ENCODE measurements at places on chromosomes 13 and 19.

- no peak for DNase-seq
Observed at GRCh38 chr13:105491345-105491744, 1044.1 kb downstream of the EFNB2 start.

DNA sequence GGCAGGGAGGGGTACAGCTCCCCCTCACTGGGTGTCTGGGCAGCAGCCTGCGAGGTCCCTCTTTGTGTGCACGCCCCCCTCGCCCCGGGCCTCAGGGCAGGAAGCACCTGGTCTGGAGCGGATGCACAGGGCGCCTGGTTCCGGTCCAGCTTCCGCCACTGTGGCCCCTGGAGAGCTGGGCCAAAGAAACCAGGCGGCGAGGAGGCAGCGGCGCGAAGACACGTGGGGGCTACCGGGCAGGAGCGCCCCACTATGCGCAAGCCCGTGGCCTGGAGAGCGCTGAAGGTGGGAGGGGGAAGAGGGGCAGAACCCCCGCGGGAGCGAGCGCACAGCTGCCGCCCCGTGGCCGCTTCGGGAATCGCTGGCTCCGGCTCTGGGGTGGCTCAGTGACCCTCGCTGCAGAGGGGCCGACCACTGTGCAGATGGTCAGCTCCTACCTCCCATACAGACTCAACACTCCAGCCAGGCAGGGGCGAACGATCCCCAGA lies 1.7 kb upstream of the LYL1 start:
- peak; percentile 64 for DNase-seq

DNA sequence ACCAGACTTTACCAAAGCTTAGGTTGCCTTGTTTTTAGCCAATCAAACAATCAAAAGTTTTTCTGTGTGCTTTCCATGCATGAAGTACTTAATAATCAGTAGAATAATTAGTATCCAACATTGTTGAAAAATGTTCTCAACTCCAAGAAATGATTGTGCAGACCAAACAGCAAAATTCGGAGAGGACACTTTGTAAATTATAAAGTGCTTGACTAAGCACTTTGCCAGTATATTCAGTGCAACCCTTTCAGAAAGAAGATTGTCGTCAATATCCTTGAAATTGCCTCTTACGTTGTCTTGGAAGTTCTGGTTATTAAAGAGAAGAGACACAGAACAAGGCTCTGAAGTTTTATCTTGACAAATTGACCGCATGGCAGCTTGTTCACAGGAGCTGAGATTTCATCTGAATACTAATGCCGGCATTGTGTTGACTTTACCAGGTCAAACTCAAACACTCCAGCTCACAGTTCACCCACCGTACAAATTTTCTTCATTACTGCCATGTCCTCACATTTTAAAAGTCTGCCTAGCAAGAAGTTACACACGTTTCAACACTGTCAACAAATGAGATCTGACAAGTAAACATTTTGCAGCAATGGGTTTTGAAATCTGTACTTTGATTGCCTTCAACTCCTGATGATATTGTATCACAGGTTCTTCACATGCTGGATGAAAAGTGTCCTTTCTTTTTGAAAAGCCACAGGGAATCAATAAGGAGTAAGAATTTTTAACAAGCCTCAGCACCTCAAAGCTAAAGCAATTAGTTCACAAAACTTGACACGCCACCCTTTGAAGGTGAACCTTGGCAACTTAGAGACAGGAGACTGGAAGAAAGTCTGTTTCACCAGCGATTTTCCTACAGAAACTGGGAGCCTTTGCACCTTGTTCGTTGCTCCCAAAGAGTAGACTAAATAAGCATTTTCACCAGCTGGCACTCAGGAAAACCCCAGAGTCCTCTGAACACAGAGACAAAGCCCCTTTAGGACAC lies 150.9 kb downstream of the RFC3 start:
- no peak for DNase-seq

DNA sequence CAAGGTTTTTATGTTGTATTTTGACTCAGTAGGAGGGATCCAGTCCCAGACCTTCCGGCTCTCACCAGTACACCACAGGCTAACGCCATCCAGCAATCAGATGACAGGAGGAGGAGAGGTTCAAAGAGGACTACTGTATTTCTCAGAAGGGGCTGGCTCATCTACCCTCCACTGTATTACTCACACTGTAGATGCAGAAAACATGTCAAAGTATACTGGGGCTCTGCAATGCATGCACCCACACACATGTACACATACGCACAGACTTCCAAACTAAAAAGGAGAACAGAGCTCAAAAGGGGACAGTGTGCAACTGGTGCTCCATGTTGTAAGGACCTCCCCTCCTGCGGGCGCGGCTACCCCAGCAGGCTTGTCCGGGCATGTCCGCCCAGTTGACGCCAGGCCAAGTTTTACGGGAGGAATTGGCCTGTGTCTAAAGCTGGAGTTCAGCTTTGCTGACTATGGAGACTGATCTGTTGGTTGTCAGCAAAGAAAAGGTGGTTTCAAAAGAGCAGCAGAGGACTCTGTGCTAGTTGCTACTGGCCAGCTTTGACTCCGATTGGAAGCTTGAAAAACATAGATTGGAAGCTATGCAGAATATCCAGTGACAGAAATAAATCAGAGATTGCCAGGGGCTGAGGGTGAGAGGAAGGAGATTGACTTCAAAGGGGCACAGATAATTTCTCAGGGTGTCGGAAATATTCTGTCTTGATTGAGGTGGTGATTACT lies 314.2 kb downstream of the DLEU7 start:
- DNase-seq, result no peak

DNA sequence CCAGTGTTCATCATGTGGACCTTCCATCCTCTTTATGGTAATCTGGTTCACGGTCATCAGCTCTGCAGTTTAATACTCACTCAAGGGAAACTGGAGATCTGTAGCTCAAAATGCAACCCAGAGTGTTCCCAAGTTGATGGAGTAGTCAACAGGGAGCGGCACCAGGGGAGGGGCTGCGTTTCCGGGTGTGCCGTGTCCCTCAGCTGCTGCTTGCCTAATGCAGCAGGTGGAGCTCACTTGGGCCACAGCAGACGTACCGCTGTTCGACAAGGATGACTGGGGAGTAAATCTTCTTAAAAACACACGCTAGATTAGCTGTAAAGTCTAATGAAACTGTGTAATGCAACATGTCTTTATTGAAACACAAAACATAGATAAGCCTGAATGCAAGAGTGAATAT lies 81.1 kb downstream of the TNFSF13B start:
- no peak for DNase-seq

DNA sequence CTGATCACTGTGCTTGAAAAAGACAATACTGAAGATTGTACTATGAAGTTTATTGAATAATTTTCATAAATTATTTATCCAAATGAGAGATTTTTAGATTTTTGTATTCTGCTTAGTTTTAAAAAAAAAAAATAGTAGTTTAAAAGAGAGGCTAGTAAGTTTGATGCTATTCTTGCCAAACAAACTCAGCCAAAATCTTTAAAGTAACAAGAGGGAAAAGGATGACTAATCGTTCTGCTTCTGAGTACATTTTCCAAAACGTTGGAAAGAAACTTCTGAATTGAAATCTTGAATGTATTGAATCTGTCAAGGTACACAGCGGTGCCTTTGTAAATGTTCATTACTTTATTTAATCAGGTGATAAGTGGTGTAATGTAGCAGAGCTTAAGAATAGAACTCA lies 34.4 kb downstream of the NUP58 start:
- DNase-seq, result no peak

GRCh38 chr13:60619461-60619860 lies 222.4 kb downstream of the TDRD3 start:
- DNase-seq, result no peak

DNA sequence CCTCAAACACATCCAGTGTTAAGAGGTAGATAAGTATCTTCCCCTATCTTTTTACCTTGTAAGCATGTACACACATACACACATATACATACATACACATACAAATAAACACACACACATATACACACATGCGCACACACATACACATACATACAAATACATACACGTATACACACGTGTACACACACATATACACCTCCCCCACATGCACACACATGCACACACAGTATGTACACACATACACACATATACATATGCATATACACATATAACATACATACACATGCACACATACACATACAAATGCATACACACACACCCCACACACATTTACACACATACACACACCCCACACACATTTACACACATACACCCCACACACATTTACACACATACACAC lies 24.1 kb downstream of the ADGRE1 start:
- no peak for DNase-seq
